Motor neuron (in vitro differentiated cells): ENCODE measurements at places on chromosomes 1 and 21.

GRCh38 chr21:29812947-29813346 is 126.8 kb downstream of the GRIK1 start:
- no peak for ATAC-seq

GRCh38 chr21:40053007-40053406 is 185.8 kb downstream of the PCP4 start:
- ATAC-seq = no peak

DNA sequence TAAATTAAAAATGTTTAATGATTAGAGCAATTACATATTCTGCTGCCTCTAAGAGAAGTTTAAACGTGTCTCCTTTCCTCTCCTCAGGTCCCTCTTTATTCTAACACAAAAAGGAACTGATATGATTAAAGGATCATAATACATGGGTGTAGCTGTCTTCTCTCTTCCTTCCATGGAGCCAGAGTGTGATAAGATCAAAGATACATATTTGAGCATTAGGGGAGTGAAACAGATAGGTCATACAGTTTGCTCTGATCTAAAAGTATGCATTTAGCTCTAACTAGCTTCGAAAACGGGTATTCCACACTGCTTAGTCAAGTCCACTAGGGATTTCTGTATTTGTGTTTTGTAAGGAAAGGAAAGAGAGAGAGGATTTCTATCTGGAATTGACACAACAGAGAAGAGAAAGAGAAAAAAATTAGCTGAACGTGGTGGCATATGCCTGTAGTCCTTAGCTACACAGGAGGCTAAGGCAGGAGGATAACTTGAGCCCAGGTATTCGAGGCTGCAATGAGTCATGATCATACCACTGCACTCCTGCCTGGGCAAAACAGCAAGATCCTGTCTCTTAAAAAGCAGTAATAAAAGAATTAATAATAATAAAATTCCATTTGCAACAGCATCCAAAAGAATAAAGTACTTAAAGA is 63.1 kb downstream of the CDC42BPA start:
- ATAC-seq = no peak

- ATAC-seq = peak; percentile 51
Observed at GRCh38 chr21:34351786-34352241, 12.0 kb upstream of the KCNE2 start.

DNA sequence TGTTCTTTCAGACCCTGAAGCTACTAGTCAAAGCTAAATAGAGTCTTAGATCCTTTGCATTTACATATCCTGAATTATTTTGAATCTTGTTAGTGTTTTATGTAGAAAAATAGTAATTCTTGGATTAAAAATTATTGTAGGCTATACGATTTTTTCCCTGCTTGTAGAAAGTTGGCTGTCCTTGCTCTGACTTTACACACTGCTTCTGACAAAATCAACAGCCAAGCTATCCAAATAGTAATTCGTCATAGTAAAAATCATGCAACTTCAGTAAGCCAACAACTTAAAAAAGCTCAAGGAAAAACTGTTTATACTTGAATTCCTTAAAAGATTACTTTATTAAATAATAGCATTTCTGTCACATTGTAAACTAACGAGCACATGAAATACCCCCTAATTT is 7.5 kb upstream of the KRTAP23-1 start:
- ATAC-seq = no peak

DNA sequence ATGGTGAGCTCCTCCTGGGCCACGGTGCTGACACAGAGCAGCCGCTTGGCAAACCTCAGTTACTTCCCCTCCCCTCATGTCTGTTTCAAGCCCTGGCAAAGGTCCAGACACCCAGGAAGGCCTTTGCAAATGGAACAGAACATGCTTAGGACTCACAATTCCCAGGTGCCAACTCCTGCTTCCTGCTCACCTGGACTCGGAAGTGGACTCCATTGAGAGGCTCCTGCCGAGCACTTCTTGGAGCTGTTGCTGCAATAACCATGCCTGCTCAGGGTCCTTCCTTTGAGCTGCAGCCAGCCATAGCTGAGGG is 10.7 kb downstream of the DCST2 start:
- ATAC-seq = no peak

- peak; percentile 49 for ATAC-seq
Observed at GRCh38 chr1:212507369-212507768, 74.6 kb downstream of the NENF start.

- peak; percentile 51 for ATAC-seq
Observed at GRCh38 chr1:191620883-191621282, 537.4 kb upstream of the RGS18 start.

GRCh38 chr21:29302359-29302875 is 3.7 kb downstream of the BACH1 start:
- no peak for ATAC-seq

- ATAC-seq = peak; percentile 62
Observed at GRCh38 chr1:180997843-180998504, 24.7 kb downstream of the STX6 start.

DNA sequence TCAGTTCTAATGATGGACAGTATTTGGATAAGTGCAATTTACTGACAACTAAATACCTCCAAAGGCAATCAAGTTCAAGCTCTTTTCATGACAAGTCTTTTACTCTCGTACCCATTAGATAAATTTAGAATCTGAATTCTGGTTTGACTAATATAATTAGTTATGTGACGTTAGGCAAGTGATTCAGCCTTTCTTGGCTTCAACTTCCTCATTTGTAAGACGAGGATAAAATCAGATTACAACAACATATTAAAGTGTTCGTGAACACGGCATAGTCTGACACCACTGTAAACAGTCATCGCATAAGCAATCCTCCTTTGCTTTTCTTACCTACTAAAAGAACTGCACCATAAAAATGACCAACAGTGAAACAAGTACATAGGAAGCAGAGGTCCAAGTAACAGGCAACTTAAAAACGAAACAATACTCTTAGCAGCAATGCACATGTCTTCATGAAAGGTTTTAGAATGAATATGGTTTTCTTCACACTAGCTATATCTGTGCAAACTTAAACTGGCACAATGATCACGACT is 25.7 kb downstream of the COA6 start:
- no peak for ATAC-seq

DNA sequence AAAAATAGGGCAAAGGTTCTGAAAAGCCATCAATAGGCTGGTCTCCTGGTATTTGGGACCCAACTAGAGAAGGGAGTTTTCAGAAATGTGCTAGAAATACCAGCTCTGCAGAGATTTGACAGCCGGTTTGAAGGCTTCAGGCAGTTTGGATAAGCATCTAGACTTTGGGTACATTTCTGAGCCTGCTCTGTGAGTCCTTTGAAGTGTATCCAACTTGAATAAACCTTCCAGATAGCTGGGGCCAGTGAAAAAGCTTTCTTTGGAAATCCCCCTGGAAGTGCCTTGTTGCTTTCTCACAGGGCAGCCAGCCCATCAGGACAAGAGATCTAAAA is 6.4 kb upstream of the PEF1 start:
- ATAC-seq = no peak

DNA sequence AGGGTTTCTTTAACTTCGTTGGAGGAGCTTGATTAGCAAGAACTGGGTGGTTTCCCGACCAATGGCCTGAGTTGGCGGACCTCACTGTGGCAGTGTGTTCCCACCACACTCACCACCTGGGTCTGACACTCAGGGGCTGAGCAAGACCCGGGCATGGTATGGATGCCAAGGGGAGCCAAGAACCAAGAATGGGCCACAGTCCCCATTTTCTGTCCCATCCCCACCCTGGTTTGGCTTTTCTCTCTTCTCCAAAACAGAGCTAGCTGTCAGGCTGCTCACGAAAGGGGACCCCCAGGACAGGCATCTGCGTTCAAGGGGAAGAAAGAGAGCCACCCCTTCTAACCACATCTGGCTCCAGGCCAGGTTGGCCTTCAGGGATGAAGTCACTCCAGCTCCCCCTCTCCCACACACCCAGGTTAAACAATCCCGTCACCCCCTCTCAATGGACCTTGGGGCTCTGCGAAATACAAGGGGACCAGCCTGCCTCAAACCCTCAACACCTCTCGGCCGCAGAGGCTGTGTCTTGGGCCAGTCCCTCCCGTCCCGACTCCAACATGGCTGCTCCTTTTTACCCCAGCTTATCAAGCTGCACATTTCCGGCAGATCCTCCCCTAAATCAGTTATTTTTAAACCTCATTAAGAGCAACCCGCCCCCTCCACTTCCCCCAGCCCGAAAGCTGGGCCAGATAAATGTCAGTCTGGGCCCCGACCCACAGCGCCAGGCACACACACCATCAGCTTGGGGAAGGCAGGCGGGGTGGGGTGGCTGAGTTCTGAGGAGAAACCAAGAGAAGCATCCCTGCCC is 3.4 kb downstream of the TAGLN2 start:
- no peak for ATAC-seq

- ATAC-seq = no peak
Observed at GRCh38 chr1:54047384-54048305, 5.4 kb downstream of the TMEM59 start.

DNA sequence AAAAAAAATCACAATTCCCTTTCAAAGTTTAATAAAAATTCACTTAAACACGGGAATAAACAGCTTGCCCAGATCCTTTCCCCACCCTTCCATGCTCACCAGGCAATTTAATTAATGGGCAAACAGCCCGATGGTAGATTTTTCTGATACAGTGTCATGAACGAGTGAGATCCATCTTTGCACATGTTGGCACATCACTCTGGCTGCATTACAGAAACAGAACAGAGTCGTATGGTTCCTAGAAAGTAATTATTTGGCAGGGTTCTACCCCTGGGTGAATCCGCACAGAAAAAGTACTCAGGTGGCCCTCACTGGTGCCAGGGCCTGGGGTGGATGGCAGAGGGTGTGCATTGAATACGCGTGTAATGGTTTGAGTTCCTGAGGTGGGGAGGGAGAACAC is 24.6 kb upstream of the OVAAL start:
- no peak for ATAC-seq

GRCh38 chr1:89855413-89856123 is 34.7 kb downstream of the LRRC8D start:
- ATAC-seq = no peak

DNA sequence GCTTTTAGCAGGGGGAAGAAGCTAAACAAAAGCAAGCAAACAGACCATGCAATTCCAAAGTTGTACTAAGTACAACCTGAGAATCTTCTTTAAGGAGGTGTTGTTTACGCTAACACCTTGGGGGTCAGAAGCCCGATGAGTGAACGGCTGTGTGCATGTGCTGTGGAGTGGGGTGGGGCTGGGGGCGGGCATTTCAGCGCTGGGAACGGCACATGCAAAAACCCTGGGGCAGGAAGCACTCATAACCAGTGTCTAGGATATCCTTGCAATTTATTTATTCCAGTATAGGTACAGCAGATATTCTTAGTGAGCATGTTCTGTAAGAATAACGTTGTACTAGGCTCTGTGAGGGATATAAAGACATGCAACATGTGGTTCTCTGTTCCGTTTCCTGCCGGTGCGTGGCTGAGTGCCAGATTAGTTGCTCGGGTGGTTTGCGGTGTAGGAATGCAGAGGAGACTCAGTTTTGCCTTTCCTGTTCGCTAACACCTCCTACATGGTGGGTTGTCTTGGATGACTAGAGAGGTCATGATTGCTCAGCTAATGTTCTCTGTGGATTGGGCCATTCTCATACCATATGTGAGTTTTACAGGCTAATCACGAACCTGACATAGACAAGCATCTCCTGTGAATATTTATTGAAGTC is 3.7 kb downstream of the FASLG start:
- ATAC-seq = no peak

DNA sequence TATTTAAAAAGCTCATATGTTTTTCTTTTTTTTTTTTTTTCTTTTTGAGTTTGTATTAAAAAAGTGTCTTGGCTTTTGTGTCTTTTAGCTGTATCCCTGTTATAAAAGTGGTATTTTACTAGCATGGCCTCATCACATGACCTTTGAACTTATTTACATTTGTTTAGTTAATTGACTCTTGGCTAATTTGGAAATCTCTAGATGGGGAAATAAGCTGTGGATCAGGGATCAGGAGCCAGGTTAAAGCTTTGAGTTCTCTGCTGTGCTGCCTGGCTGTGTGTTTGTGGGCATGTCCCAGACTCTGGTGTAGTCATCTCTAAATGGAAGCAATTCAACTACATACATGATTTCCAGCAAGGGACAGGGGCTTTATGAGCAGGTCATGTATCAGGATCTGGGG is 56.5 kb downstream of the HHAT start:
- ATAC-seq = no peak

- ATAC-seq = no peak
Observed at GRCh38 chr1:229825042-229825441, 199.0 kb downstream of the URB2 start.

GRCh38 chr1:239467730-239468129 is 81.4 kb downstream of the CHRM3 start:
- ATAC-seq = no peak

- no peak for ATAC-seq
Observed at GRCh38 chr1:226589008-226589733, 40.6 kb downstream of the STUM start.

- ATAC-seq = no peak
Observed at GRCh38 chr1:211017075-211017718, 116.8 kb downstream of the KCNH1 start.

DNA sequence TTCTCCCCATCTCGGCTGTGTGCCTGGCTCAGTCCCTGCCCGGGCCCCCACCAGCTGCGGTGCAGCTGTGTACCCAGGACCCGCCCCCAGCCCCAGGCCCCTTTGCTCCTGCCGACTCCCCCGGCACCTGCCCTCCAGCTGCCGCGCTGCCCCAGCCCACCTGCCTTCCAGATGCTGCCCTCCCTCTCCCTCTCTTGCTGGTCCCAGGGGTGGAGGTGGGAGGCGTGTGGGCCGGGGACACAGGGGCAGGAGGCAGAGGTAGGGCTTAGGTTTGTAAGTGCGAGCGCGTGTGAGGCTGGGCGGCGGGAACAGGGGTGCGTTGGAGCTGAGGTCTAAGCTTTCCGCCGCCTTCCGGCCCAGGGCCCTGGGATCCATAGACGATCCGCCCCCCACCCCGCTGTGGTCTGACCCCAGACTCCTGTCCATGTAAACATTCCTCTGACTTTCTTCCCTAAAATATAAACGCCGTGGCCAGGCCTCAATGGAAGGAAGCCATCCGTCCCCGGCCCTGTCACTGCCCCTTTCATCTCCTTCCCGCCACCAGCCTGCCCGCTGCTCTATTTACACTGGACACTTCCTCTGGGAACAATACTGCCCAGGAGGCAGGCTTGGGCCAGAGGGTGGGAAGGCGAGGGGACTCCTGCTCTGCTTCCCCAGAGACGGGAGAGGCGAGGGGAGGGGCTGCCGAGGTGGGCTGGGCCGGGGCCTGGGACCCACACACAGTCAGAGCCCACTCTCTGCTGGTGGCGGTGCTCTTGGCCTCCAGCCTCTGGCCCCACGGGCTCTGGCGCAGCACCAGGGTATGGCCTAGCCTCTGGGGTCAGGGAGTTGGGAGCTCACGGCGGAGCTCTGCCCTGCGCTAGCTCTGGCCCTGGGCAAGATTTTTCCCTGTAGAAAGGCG is 128.3 kb downstream of the CASZ1 start:
- no peak for ATAC-seq

GRCh38 chr1:147804942-147805723 is 44.7 kb upstream of the GJA5 start:
- no peak for ATAC-seq

- no peak for ATAC-seq
Observed at GRCh38 chr21:19810779-19811178, 1187.4 kb upstream of the NCAM2 start.

DNA sequence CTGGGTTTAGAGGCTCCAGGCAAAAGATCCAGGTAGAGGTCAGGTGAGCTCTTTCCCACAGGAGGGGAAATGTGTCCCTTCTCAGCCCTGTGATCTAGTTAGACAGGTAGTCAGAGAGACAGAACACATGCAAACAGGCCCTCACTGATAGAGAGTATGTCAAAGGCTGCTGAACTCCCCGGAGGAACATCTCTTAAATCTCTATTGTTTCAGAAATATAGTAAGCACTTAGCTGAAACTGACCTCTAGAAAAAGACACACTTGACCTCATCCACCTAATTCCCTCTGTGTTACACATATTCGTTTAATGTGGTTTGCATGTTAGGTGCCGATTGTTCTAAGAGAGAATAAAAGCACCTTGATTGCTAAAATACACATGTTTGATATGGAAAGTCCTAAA is 23.3 kb downstream of the SUSD4 start:
- ATAC-seq = no peak
